Kidney tubule cell (primary cell): ENCODE measurements at places on chromosomes 1 and 21.

DNA sequence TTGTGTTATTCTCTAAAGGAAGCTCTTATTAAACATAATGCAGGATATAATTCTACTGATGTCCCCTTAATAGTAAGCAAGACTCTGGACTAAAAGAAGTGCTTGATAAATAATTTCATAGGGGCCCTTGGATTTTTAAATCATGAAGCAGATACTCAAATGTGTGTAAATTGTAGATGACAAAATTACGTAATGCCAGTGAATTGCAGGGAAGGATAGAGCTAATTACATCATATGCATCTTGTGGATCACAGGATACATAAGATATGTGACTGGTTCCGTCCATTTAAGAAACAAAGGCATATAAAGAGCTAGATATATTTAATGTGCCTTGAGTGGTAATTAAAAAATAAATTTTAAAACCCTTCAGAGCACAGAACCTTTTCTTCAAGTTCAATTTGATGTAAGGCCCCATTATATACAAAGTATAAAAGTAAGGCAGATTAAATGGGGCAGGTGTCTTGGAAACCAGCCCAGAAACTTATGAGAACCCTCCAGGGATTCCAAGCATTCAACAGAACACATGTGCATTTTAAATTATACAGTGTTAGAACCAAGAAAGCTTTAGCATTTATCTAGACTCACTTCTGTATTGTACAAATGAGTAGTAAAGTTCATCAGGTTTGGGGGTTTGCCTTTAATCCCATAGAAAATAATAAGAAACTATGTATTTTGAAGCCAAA, 190.4 kb downstream of the NCAM2 start:
- no peak for DNase-seq

- no peak for DNase-seq
These were observed 81.6 kb upstream of the PBX1 start for GRCh38 chr1:164477343-164477742.

DNA sequence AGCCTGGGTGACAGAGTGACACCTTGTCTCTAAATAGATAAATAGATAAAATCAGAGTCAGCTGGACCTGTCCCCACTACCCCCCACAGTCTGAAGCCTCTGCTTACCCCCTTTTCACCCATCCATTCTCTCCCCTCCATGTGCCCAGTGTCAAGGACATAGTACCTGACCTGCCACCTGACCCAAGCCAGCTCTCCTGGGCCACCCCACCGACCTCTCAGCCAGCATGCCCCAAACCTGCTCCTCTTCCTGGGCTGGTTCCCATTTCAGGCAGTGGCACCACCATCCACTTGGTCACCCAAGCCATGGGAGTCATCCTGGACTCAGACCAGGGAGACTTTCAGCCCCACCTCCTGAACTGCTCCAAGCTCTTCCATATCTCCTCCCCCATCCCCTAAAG, 28.2 kb downstream of the CITED4 start:
- DNase-seq, result no peak

- DNase-seq, result no peak
These were observed 21.1 kb downstream of the KCNN3 start for GRCh38 chr1:154848983-154849382.

- DNase-seq, result no peak
These were observed 241.8 kb downstream of the TTLL7 start for GRCh38 chr1:83756984-83757717.

GRCh38 chr1:103348136-103348535, 177.4 kb upstream of the RNPC3 start:
- no peak for DNase-seq

DNA sequence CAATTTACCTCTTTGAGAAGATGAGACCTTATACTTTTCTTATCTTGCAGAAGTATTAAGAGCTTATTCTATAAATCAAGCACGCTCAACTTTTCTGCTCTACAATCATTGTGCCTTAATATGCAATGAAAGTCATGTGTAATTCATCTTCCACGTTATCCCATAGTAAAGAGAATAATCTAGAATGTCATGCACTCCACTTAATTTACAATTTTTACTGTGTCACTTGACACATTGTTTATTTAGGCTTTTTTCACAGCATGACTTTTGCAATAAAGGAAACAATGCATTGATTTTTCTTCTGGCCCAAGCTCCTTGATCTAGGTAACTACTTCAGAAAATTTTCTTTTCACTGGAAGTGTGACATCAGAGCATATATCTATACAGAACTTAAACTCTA, 290.9 kb downstream of the HHIPL2 start:
- DNase-seq, result no peak

DNA sequence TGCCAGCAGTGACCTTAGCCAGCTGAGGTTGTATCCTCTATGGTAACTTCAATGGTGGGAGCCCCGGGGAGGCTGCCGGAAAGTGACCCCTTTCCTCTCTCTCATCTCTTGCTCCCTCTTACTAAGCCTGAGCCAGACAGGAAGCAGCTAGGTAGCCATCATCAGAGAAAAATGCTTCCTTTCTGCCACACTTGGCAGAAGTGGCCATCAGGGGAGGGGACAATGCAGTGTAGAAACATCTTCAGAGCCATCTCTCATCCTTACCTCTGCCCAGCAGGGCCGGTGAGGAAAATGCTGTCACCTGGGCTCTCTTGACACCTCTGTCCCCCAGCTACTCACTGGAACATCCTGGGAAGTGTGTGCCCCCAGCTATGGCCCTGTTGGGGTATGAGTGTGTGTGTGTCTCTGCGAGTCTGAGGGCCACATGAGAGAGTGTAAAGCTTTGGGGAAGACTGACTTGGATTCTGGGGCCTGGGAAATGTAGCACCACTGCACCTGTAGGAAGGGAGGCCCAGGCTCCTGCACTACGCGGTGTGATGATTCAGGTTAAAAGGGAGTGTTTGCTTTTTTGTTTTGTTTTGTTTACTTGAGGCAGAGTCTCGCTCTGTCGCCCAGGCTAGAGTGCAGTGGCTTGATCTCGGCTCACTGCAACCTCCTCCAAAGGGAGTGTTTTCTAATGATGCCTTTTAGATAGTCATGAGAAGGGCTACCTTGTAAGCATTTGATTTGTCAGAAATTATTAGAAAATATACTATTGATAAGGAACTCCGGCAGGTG, 48.7 kb upstream of the CNTN2 start:
- DNase-seq, result peak; percentile 4

- DNase-seq, result no peak
These were observed 127.1 kb upstream of the RUNX3 start for GRCh38 chr1:25057188-25057587.

GRCh38 chr21:42578761-42579415, 65.2 kb downstream of the SLC37A1 start:
- no peak for DNase-seq

GRCh38 chr1:224528900-224529299, 87.2 kb upstream of the CNIH3 start:
- peak; percentile 55 for DNase-seq

GRCh38 chr1:223878598-223879325, 33.0 kb upstream of the TP53BP2 start:
- no peak for DNase-seq

DNA sequence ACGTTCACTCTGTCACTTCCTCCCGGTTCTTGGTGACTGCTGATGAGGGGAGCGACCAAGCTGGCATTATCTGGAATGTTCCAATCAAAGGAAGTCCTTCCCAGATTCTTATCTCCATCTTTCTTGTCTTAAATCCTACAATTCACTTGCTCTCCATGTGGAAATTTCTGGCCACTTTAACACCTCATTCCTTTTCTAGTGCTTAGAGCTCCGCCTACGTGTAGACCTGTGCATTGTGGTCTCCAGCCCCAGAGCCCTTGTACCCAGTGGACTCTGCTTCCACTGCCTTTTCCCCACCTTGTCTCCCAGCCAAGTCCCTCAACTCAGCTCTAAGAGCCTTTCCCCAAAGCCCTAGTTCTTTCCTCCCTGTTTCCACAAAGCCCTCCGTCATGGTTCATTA, 12.2 kb upstream of the KLHDC7A start:
- no peak for DNase-seq

- DNase-seq, result peak; percentile 96
These were observed 26.9 kb downstream of the SPATA46 start for GRCh38 chr1:162349635-162350330.
